ENCODE measurements at places on chromosomes 2 and 18.

- peaks cover 35% of the 10 kb centered on the region for H3K4me1 ChIP-seq
- H3K4me3 ChIP-seq: peak overlapping the region; percentile 85
Observed at GRCh38 chr2:201118121-201118960, 2.4 kb downstream of the CFLAR start.

DNA sequence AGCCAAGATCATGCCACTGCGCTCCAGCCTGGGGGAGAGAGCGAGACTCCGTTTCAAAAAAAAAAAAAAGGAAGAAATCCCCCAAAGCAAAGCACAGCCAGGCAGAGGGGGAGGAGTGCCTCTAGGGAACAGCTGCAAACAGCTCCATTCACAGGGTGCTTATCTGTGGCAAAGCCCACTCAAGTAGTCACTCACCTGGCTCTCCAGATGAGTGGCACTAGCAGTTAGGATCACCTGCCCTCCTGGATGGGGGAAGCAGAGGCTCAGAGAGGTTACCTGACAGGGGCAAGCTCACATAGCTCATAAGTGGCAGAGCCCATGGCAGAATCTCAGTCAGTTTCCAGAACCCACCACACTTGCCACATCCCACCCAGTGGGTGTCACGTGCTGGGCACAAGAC lies 30.3 kb downstream of the TFCP2L1 start:
- H3K27ac ChIP-seq: no peak overlapping the region
- no peaks in the 10 kb centered on the region for H3K27me3 ChIP-seq
- H3K4me1 ChIP-seq: no peaks in the 10 kb centered on the region
- no peak for DNase-seq

GRCh38 chr18:55337138-55337537 lies 250.9 kb downstream of the TCF4 start:
- no peak overlapping the region for H3K27ac ChIP-seq
- H3K4me3 ChIP-seq: no peak overlapping the region
- no peak for DNase-seq
- no peaks in the 10 kb centered on the region for H3K4me1 ChIP-seq
- H3K27me3 ChIP-seq: no peaks in the 10 kb centered on the region
- H3K36me3 ChIP-seq: no peaks in the 10 kb centered on the region

GRCh38 chr2:120567128-120567527 lies 168.5 kb upstream of the GLI2 start:
- no peaks in the 10 kb centered on the region for H3K36me3 ChIP-seq
- no peak for DNase-seq
- no peak overlapping the region for H3K4me3 ChIP-seq
- no peaks in the 10 kb centered on the region for H3K27me3 ChIP-seq
- H3K4me1 ChIP-seq: no peaks in the 10 kb centered on the region
- H3K27ac ChIP-seq: no peak overlapping the region

GRCh38 chr2:205733648-205734047 lies 51.3 kb downstream of the NRP2 start:
- H3K4me3 ChIP-seq: no peak overlapping the region
- no peak overlapping the region for H3K27ac ChIP-seq
- H3K4me1 ChIP-seq: no peaks in the 10 kb centered on the region
- no peaks in the 10 kb centered on the region for H3K27me3 ChIP-seq
- DNase-seq: no peak

DNA sequence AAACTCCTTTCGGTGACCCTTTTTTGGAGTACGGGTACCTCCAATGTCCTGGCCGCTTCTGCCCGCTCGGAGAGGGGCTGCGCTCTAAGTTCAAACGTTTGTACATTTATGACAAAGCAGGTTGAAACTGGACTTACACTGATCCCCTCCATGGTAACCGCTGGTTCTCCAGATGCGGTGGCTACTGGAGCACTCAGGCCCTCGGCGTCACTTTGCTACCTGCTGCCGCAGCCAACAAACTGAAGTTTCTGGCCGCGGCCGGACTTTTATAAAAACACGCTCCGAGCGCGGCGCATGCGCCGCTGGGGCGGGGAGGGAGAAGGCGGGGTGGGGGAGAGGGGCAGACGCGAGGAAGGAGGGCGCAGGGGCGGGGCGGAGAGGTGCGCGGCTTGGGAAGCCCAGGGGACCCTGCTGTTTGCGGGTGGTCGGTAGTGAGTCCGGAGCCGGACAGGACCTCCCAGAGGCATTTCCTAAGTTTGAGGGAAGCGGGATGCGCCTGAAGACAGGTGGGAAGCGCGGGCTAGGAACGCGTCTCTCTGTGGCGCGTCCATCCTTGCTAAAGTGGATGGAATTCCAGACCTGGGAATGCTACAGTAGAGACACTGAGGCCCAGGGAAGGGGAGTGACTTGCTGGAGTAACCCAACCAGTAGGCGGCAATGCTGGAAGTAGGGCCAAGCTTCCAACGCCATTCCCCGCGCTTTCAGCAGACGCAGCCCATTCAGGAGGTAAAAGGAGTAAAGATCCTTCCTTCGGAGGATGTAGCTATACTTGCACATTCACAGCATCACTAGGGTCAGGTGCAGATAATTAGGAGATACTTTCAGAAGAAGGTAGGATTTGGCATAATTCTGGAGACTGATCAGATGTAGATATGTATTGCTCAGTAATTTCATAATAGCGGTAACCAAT lies at the start of gene CXCR4:
Gene CXCR4, minus strand, starts transcription at position 241 of the 910 bp plus-strand sequence. Its CDS starts 89 bp downstream, at position 152.
- H3K36me3 ChIP-seq: peaks cover 19% of the 10 kb centered on the region
- DNase-seq: peak; percentile 86
- peaks cover 22% of the 10 kb centered on the region for H3K27me3 ChIP-seq
- H3K4me1 ChIP-seq: peaks cover 12% of the 10 kb centered on the region
- H3K27ac ChIP-seq: peak within 1 kb of the TSS; percentile 83
- peak within 1 kb of the TSS; percentile 85 for H3K4me3 ChIP-seq

DNA sequence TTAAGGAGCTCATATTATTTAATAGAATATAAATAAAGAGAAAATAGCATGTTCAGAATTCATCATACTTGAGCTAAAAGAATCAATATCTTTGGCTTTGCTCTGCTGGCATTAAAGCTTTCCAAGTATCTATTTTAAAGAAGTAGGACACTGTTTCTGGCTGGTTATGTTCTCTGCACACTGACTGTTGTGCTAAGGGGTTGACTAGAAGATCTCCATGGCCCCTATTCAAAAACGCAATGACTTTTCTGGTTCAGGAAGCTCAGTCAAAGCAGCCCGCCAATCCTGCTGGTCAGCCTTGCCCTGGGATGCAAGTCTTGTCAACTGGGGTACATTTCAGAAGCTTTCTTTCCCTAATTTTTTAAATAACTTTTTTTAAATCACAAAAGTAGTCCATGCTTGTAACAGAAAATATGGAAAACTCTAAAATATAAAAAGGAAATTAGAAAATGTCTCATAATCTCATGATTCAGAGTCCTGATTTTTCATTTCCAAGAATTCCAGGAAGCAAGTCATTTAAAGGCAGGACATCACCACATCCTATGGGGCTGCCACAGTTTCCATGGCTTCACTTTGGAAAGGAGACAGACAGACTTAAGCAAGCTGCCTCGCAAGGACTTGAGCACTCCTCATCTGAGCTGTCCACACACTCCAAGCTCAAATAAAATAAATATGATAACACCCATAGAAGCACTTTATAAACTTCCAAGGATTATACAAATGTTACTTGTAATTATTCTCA lies 195.1 kb downstream of the TXNL1 start:
- no peak for DNase-seq
- H3K27ac ChIP-seq: no peak overlapping the region
- H3K4me3 ChIP-seq: no peak overlapping the region
- H3K27me3 ChIP-seq: no peaks in the 10 kb centered on the region
- H3K36me3 ChIP-seq: no peaks in the 10 kb centered on the region

DNA sequence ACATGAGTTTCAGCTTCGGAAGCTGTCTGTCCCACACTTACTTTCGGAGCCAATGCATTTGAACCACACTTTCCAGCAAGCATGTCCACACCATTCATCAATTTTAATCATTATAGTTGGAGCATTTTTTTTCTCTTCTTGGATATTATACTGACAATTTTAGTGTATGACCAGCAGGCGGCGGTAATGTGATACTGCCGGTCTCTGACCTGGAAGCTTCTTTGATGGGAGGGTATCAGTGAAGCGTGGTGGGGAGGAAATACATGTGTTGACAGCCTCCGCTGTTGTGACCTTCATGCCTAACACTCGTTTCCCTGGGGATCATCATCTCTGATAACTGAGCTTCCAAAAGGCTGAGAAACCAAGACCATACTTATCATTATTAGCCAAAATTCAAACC lies 231.7 kb downstream of the GBX2 start:
- no peaks in the 10 kb centered on the region for H3K27me3 ChIP-seq
- no peaks in the 10 kb centered on the region for H3K4me1 ChIP-seq
- no peak overlapping the region for H3K27ac ChIP-seq
- no peaks in the 10 kb centered on the region for H3K36me3 ChIP-seq

GRCh38 chr2:127146071-127146725 lies 39.2 kb upstream of the BIN1 start:
- no peak overlapping the region for H3K27ac ChIP-seq
- DNase-seq: no peak
- no peaks in the 10 kb centered on the region for H3K36me3 ChIP-seq
- H3K4me1 ChIP-seq: no peaks in the 10 kb centered on the region

GRCh38 chr2:224532931-224533330 lies 52.2 kb downstream of the CUL3 start:
- H3K4me3 ChIP-seq: no peak overlapping the region
- no peaks in the 10 kb centered on the region for H3K36me3 ChIP-seq
- no peaks in the 10 kb centered on the region for H3K27me3 ChIP-seq

DNA sequence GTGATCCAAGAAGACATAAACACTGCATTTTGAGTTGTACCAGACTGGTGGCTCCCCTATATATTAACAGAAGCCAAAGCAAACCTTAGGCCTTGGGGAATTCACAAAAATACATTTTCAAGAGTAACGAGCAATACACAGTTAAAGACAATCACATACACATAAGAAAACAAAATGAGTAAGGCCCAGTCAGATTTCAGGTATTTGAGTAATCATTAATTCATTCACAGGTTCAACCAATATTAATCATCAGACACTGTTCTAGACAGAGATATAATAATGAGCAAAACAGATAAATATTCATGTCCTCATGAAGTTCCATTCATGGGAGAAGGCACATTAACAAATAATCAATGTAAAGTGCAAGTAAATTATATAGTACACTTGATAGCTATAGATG lies 9.6 kb downstream of the STPG4 start:
- H3K27ac ChIP-seq: no peak overlapping the region
- no peaks in the 10 kb centered on the region for H3K27me3 ChIP-seq
- H3K4me1 ChIP-seq: no peaks in the 10 kb centered on the region
- no peak overlapping the region for H3K4me3 ChIP-seq
- H3K36me3 ChIP-seq: no peaks in the 10 kb centered on the region
- no peak for DNase-seq

DNA sequence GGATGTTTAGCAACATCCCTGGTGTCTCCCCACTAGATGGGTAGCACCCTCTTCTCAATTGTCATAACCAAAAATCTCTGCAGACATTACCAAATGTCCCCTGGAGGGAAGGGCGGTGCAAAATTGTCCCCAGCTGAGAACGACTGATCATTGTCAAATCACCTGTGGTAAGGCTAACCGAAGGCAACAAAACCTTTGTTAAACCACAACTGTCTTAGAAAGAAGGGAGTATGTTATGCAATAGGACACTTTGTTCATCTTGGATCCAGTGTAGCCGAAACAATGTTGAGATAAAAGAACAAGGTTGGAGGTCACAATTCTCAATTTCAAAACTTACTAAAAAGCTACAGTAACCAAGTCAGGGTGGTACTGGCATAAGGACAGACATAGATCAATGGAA lies 50.3 kb upstream of the ST3GAL5 start:
- H3K27ac ChIP-seq: no peak overlapping the region
- 0 out of 2 replicates have a peak, but pooled peaks cover 3% of the 10 kb centered on the region for H3K4me1 ChIP-seq
- H3K27me3 ChIP-seq: no peaks in the 10 kb centered on the region
- no peak for DNase-seq

- peaks cover 45% of the 10 kb centered on the region for H3K4me1 ChIP-seq
- peak overlapping the region; percentile 46 for H3K4me3 ChIP-seq
- no peaks in the 10 kb centered on the region for H3K27me3 ChIP-seq
- no peaks in the 10 kb centered on the region for H3K36me3 ChIP-seq
Observed at GRCh38 chr2:8514274-8514662, 167.6 kb upstream of the ID2 start.

DNA sequence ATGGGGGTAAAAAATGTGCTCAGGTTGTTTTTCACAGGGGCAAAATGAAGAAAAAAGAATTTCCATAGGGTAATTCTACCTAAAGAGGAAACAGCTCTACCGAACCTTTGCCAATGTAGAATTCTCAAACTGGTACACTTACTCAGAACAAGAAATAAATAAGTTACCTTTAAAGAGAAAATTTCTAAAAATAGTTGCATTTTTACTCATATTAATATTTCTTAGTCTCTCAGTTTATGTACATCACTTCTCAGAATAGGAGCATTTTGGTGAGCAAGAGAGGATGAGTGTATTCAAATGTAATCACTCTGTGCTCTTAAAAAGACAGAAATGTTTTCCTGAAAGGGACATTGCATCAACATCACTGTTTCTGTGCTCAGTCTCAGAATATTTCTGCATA lies 574.7 kb upstream of the SLC8A1 start:
- H3K4me3 ChIP-seq: no peak overlapping the region
- no peak for DNase-seq
- no peaks in the 10 kb centered on the region for H3K4me1 ChIP-seq
- H3K27me3 ChIP-seq: no peaks in the 10 kb centered on the region
